ENCODE measurements at places on chromosomes 11 and 22. TPM values are rescaled to one million over a fixed set of nuclear protein-coding genes. Genes with fewer than 3 reads are reported as not detected.

The C11orf54 gene
- total RNA-seq = 160 TPM

The MYRF gene
- 10.2 TPM for total RNA-seq

The CSRP3 gene
- total RNA-seq = not detected

The RAB3IL1 gene
- total RNA-seq = 1.2 TPM

The MUC5AC gene
- total RNA-seq = not detected

The GLYATL1 gene
- not detected for total RNA-seq

The TTC36 gene
- not detected for total RNA-seq

The MRGPRE gene
- not detected for total RNA-seq

The SCN4B gene
- total RNA-seq = 0.41 TPM

The CDCA5 gene
- 2.5 TPM for total RNA-seq

The ESAM gene
- total RNA-seq = 10.1 TPM

The USP47 gene
- 56.9 TPM for total RNA-seq

The CDK2AP2 gene
- 49.4 TPM for total RNA-seq

The NXPE4 gene
- 184 TPM for total RNA-seq

The XRRA1 gene
- 5.7 TPM for total RNA-seq

The DBX1 gene
- not detected for total RNA-seq

The PHETA2 gene
- 17.6 TPM for total RNA-seq

The POU2AF2 gene
- 1.9 TPM for total RNA-seq

The TMEM41B gene
- 50.7 TPM for total RNA-seq

The TIGD3 gene
- 3.0 TPM for total RNA-seq

The EXPH5 gene
- total RNA-seq = 19.8 TPM

The TPBGL gene
- total RNA-seq = 0.40 TPM

The KCNK7 gene
- total RNA-seq = not detected

The SPI1 gene
- 35.5 TPM for total RNA-seq

The CALCA gene
- total RNA-seq = not detected

The KRTAP5-8 gene
- 0.48 TPM for total RNA-seq

The DYNC2H1 gene
- total RNA-seq = 10.8 TPM

The SULT4A1 gene
- not detected for total RNA-seq

The MYBPC3 gene
- total RNA-seq = not detected
